ENCODE measurements at places on chromosomes 7 and 10. TPM values are rescaled to one million over a fixed set of nuclear protein-coding genes. Genes with fewer than 3 reads are reported as not detected.
A peak's percentile ranks its signal among the peaks of the same experiment; 100 is the strongest.

Gene COL13A1
- total RNA-seq: 1.0 TPM

Gene C10orf90
- total RNA-seq: not detected

Gene PKD1L1
- 1.5 TPM for total RNA-seq

Gene CADPS2
- total RNA-seq: 11.0 TPM

Gene SVIL
- total RNA-seq: 34.5 TPM

Gene LDB3
- 4.9 TPM for total RNA-seq

GRCh38 chr7:152871005-152871677, 111.6 kb downstream of the ACTR3B start:
- DNase-seq: no peak

GRCh38 chr10:14558025-14558424, 216.7 kb downstream of the FAM107B start:
- no peak for DNase-seq

DNA sequence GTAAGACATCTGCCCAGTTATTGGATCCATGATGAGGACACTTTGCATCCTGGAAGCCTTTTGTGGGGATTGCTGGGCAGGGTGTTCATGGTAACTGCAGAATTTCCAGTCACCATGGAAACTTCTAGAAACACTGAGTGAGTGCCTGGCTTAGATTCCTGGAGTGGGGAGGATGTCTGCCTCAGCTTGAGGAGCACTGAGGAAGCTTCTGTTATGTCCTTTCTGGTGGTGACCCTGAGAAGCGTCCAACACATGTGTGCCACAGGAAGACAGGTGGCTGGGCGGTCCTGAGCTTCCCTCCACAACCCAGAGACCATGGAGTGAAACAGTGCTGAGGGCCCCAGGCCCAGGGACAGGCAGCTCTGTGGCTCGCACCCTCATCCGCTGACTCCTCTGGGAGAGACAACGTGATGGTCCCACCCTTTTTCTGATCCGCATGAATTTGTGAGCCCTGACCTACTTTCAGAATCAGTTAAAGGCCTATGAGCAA, 191.8 kb upstream of the CXCL12 start:
- no peak for DNase-seq

DNA sequence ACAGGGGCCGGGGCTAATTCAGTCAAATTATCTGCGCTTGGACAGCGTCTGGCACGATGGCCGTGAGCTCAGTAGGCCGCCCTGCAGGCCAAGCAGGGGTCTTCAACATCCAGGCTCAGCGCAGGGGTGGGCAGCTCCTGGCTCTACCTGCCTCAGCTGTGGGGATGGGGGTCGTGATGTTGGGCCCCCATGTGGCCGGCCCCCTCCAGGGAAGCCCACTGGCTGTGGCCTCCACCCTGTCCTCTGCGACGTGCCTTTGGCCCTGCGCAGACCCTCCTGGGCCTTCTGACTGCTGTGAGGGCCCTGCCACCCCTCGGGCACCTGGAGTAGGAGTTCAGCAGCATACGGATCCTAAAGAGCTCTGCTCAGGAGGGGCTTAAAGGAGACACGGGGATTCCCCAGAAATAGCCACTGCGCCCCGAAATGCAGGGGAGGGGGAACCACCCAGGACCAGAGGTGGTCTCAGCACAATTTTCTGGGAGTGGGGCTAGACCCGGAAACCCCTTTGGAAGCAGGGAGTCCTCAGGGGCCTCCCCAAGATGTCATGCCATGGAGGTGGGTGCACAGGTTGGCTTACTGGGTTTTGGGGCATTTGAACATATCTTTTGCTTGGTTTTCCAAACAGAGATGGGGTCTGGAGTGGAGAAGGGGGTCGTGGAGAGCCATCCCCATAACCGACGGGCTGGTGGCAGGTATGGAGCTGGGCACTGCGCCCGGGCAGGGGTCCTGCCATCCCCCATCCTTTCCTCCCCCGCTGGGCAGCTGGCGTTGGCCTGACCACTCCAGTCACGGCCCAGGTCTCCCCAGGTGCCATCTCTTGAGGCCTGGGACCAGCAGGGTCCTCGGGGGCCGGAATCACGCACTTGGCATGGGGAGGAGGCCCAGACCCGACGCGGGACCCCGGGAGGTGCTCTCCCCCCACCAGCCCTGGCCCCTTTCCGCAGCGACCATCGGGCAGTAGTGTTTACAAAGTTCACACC, 4.0 kb upstream of the ADAP1 start:
- DNase-seq: no peak

DNA sequence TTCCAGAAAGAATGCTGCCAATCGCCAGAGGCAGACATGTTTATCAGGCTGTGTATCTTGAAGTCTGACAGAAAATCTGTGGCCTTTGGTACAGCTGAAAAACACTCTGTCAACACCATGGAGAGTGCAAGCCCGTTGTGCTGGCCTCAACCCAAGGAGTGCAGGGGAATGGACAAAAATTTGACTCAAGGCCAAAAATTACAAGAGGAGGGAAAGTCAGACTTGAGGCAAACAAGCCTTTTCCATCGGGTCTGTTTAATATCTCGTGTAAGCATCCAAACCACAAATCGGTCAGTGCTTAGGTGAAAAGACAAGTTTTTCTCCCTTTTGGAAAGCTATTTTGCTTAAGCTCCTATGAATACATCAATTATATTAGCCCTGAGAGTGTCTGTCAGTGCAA, 305.3 kb upstream of the NFE2L3 start:
- DNase-seq: peak; percentile 87
